Thyroid gland (tissue), 4 donors: ENCODE measurements at places on chromosomes 7 and 10.

DNA sequence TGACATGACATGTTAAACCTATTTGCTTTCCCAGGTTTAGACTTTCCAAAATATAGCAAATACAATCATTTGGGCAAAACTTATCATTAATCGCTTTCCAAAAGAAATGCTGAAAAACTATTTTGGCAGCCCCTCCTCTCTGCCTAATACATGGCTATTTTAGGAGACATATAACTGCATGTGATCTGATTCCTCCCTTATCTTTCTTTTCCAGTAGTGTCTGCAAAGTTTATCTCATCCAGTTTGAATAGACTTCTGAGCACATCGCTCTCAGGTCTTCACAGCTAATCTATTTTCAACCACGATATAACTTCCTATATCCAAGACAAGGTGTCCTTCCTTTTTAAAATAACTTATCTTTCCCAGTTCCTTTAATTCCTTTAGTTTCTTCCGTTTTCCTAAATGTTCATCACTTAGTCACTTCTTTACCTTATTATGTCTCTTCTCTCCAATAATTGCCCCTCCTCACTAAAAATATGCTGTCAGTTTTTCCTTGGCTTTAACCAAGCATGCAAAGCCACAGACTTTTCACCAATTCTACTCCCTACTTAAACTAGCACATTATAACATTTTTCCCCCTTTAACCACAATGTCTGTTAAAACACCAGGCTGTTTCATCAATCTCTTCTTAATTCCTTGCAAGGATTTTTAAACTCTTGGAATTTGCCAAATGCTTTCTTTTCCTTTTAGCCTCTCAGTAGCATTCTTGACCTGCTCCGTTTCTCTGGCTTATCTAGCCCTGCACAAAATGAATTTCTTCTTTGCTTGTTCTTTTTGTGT is 24.4 kb downstream of the GNG11 start:
- no peak overlapping the region for H3K27ac ChIP-seq
- DNase-seq, result no peak
- H3K4me3 ChIP-seq, result no peak overlapping the region
- H3K27me3 ChIP-seq, result no peaks in the 10 kb centered on the region
- no peaks in the 10 kb centered on the region for H3K36me3 ChIP-seq

DNA sequence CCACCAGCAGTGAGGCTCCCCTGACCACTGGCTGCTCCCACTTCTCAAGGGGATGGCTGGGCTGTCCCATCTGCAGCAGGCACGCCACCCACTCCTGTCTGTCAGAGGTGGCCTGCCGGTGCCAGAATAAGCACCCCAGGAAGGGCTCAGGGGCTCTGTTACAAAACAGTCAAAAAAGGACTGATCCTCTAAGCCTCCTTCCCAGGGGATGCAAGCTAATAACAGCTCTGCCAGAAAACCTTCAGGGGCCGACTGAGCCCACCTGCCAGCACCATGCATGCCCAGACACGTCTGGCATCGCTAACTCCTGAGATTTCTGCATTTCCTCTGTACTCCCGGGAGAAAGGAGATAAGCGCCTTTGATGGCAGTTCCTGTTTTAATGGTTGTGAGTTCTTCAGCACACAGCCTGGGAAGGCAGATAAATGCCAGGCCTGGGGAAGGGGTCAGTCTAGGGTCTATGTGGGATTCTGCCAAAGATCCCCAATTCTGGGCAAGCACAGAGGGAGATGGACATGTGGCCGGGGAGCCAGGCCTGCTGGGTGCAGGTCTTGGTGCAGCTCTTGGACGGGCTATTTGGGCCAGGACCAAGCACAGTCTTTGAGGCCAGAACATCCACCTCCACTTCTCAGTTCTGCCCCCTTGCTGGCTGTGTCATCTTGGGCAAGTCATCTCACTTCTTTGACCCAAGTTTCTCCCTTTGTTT is 128.4 kb downstream of the ARHGAP22 start:
- no peak for DNase-seq
- H3K4me3 ChIP-seq, result no peak overlapping the region

GRCh38 chr10:72276013-72276387 is 2.3 kb downstream of the DDIT4 start:
- peak overlapping the region; percentile 98 for H3K27ac ChIP-seq
- no peak overlapping the region for H3K4me3 ChIP-seq
- peaks cover 43% of the 10 kb centered on the region for H3K4me1 ChIP-seq
- peak; percentile 93 for DNase-seq

- DNase-seq, result no peak
- no peak overlapping the region for H3K4me3 ChIP-seq
- H3K27ac ChIP-seq, result no peak overlapping the region
- H3K36me3 ChIP-seq, result no peaks in the 10 kb centered on the region
Observed at GRCh38 chr7:131878777-131879176, 322.3 kb upstream of the PODXL start.
